ENCODE measurements at places on chromosomes 11 and 22. TPM values are rescaled to one million over a fixed set of nuclear protein-coding genes. Genes with fewer than 3 reads are reported as not detected.

The CELSR1 gene
- polyA plus RNA-seq, result 0.30 TPM

The VPREB3 gene
- polyA plus RNA-seq, result not detected

The TRPC6 gene
- not detected for polyA plus RNA-seq

DNA sequence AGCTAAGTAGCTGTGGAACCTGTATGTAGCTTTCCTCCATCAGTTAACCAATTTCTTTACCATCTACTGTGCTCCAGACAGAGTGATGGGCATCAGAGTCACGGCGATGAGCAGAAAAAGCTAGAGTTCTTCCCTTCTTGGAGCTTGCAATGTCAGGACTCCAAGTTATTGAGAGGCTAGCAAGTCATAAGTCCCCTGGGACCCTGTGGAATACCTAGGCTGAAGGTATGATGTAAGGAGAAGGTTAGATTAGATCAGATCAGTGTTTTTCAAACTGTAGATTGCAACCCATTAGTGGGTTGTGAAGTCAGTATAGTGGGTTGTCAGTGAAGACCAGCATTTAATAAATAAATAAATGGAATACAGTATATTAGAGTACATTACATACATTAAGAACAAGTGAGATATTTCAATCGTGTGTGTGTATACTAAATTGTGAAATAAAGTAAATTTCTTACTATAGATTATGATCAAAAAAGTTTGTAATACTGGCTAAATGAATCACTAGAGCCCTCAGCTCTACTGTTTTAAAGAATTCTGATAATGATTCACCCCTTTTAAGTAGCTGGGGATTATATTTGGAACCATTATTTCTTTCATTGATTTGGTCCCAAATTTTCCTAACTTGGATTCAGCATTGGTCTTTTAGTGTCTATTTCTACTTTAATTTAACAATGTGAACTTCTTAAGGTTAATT lies 52.3 kb downstream of the RASSF10 start:
- no peak for DNase-seq
- H3K27ac ChIP-seq, result no peak overlapping the region
- no peaks in the 10 kb centered on the region for H3K4me1 ChIP-seq
- no peaks in the 10 kb centered on the region for H3K36me3 ChIP-seq

The MYOD1 gene
- not detected for polyA plus RNA-seq

The FOLR1 gene
- polyA plus RNA-seq, result not detected

GRCh38 chr11:23399995-23400394 lies 539.7 kb upstream of the CCDC179 start:
- no peak for DNase-seq
- H3K36me3 ChIP-seq, result no peaks in the 10 kb centered on the region
- no peaks in the 10 kb centered on the region for H3K27me3 ChIP-seq
- no peak overlapping the region for H3K4me3 ChIP-seq

DNA sequence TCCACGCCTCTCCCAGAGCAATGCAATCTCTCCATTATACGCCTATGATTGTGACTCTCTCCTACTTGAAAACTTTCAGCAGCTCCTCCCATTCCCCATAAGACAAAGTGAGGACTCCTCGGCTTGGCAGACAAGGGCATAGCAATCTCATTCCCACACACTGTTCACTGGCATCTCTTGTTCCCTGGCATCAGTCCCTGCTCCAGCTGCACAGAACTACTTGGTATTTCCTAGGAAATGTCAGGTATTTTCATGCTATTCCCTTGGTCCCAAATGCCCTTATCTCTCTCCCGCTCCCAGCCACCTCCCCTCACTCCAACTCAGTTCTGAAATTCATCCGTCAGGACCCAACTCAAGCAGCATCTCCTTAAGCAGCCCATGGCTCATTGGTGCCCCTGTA lies 28.4 kb downstream of the TMPRSS5 start:
- no peak for DNase-seq
- H3K27me3 ChIP-seq, result no peaks in the 10 kb centered on the region
- H3K27ac ChIP-seq, result no peak overlapping the region
- H3K4me1 ChIP-seq, result no peaks in the 10 kb centered on the region

All from CD8-positive, alpha-beta memory T cell (primary cell).